Activated CD4-positive, CD25-positive, alpha-beta regulatory T cell (primary cell): ENCODE measurements at places on chromosomes 1 and 21.
A peak's percentile ranks its signal among the peaks of the same experiment; 100 is the strongest.

DNA sequence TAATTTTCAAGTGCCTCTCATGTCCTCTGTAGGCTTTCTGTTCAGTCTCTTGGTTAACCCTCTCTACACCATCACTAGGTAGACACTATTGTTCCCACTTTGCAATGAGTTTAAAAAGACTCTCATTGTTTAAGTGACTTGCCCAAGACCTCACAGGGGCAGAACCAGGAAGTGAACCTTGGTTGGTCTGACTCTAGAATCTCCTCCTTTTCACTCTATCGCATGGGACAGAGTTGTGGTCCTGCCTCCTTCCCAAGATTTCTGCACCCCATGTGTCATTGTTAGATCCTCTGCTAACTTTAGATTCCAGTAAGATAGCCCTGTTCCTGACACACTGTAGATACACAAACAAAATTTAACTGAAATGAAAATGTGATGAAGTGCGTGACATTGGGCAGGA lies 481.7 kb upstream of the USP24 start:
- no peak for DNase-seq

- DNase-seq = no peak
These were observed 414.6 kb upstream of the PTBP2 start for GRCh38 chr1:96306809-96307560.

GRCh38 chr1:231108516-231109302 lies 53.1 kb upstream of the TRIM67 start:
- no peak for DNase-seq

GRCh38 chr1:15412843-15413242 lies 3.2 kb downstream of the EFHD2 start:
- no peak for DNase-seq

DNA sequence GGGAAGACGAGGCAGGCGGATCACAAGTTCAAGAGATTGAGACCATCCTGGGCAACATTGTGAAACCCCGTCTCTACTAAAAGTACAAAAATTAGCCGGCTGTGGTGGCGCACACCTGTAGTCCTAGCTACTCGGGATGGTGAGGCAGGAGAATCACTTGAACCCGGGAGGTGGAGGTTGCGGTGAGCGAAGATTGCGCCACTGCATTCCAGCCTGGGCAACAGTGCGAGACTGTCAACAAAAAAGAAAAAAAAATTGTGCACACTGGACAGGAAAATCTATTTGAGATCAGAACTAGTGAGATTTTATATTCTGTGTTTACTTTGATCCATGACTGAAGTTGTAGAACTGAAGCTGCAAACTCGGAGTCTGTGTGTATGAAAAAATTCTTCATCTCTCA lies 40.2 kb downstream of the SNRPE start:
- no peak for DNase-seq

GRCh38 chr1:14309984-14310383 lies 288.5 kb upstream of the KAZN start:
- no peak for DNase-seq

DNA sequence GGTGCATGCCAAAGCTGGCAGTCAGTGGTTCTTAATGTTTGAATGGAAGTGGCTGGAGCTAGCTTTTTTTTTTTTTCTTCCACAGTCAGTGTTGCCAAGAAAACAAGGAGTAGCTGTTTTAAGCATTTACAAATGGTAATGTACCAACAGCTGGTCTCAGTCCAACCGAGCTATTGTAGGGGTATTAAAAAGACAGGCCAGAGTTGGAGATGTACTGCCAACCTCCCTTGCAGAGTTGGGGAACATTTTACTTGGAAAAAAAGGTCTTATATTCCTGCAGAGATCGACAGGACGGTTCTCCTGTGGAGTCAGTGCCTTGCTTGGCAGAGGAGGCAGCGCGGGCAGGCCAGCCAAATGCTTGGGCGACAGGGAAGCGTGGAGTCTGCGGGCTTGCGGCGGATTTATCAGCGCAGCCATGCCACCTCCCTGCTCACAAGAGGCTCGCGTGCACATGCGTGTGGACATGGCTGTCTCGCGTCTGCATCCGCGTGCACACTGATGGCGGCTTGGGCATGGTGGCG lies 338.1 kb downstream of the RPS6KC1 start:
- DNase-seq = no peak

- peak; percentile 54 for DNase-seq
These were observed 437 bp upstream of the HSPG2 start for GRCh38 chr1:21937372-21938121.

DNA sequence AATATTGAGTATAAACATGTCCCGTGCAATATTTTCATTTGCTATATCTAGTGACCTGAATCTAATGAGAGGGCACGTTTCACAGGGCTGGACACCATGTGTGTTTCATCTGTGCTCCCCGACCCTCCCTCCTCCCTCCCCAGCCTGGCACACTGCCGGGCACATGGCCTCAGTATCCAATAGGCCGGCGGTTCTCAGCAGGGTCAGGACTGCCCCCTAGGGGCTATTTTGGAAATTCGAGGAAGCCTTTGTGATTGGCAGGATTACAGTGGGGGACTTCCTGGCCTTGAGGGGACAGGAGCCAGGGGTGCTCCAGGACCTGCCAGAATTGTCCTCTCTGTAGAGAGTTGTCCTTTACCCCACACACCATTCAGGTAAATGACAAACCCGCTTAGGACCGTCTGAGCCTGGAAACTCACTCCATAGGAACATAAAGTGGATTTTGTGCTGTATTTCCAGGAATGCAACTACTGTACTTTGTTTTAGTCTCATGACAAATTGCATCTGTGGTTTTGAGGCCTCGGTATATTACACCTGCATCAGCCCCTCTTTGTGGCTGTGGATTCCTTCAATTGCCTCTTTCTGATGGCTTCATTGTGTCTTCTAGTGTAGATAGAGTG lies 109.5 kb upstream of the SIM2 start:
- no peak for DNase-seq

- DNase-seq = no peak
These were observed 19.6 kb upstream of the DUSP10 start for GRCh38 chr1:221761354-221762002.

DNA sequence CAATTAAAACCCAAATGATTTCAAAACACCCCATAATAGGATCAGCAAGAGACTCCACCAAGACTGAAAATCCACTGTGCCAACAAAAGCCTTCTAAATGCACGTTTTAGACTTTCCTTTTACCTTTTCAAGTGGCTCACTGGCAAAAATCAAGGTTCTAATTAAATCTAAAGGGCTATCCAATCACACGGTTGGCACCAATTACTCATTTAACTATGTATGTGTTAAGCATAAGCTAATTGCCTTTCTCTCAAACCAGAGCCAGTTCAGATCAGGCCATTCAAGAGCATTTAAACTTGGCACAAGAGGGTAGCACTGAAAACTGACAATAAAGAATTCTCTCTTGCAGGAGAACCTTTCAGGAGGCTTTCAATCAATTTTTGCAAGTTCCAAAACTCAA lies 139.5 kb downstream of the RGS7 start:
- DNase-seq = no peak

DNA sequence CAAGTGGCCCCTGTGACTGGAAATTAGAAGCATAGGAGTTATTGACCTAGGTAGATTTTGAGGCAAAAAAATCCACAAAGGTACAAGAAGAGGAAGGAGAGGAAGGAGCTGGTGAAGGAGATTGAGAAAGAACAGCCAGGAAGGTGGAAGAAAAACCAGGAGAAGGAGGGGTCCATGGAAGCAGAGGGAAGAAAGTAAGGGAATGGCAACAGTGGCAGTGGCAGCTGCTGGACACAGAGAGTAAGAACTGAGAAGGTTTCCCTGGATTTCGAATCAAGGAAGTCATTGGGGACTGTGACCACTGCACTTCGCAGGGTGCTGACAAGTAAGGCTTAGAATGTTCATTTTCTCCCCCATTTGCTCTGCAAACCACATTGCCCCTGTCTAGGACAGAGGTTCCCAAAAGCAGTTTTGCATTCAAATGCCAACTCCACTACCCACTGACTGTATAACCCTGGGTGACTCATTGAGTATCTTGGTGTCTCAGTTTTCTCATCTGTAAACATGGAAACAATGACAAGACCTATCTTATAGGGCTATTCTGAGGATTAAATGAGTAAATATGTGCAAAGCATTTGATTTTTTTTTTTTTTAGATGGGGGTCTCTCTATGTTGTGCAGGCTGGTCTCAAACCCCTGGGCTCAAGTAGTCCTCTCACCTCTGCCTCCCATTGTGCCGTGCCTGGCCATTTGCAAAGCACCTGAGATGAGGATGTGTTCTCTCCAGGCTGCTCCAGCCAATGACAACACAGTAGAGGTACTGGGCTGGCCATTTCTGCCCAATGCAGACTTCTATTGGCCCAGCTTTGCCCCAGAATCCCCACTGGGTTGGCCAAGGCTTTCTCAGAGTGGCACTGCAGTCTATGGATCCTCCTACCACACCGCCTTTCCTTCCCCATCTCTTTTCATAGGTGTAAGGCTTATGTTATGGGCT lies 9.3 kb upstream of the CAPN2 start:
- no peak for DNase-seq

- DNase-seq = no peak
These were observed 14.2 kb upstream of the NEGR1 start for GRCh38 chr1:72296501-72296900.
